Cardiac septum (tissue), 1 donor: ENCODE measurements at places on chromosomes 6 and 20. TPM values are rescaled to one million over a fixed set of nuclear protein-coding genes. Genes with fewer than 3 reads are reported as not detected.

OR2H2 gene
- total RNA-seq, result not detected

DUSP15 gene
- 3.4 TPM for total RNA-seq

EBF4 gene
- 4.8 TPM for total RNA-seq

TCP11 gene
- not detected for total RNA-seq

FNDC11 gene
- total RNA-seq, result not detected

ARFGEF3 gene
- total RNA-seq, result 9.6 TPM

NFATC2 gene
- 4.3 TPM for total RNA-seq

PHACTR3 gene
- total RNA-seq, result 0.54 TPM

CCDC170 gene
- 0.38 TPM for total RNA-seq

FILIP1 gene
- total RNA-seq, result 183 TPM

CTAGE9 gene
- not detected for total RNA-seq

ARMC2 gene
- 11.0 TPM for total RNA-seq

MLN gene
- total RNA-seq, result not detected

OR2W1 gene
- total RNA-seq, result not detected

EMILIN3 gene
- 0.51 TPM for total RNA-seq

SIGLEC1 gene
- 2.4 TPM for total RNA-seq

ADGRG6 gene
- 2.3 TPM for total RNA-seq

ZSCAN26 gene
- 13.4 TPM for total RNA-seq

EXOC2 gene
- 16.2 TPM for total RNA-seq

TRIM15 gene
- not detected for total RNA-seq

FAM209B gene
- total RNA-seq, result not detected

SLC16A10 gene
- 5.0 TPM for total RNA-seq

ZSCAN31 gene
- 7.1 TPM for total RNA-seq

C6orf163 gene
- 4.5 TPM for total RNA-seq

GGTLC1 gene
- not detected for total RNA-seq

CCN5 gene
- total RNA-seq, result 29.3 TPM

SLC22A3 gene
- total RNA-seq, result 0.54 TPM

PNLDC1 gene
- total RNA-seq, result not detected

CYP24A1 gene
- total RNA-seq, result not detected

TRIM40 gene
- not detected for total RNA-seq

SRXN1 gene
- 38.4 TPM for total RNA-seq

PDE10A gene
- total RNA-seq, result 25.1 TPM

SLC26A8 gene
- 0.13 TPM for total RNA-seq

JAG1 gene
- 42.1 TPM for total RNA-seq

OVOL2 gene
- total RNA-seq, result not detected

SUMO4 gene
- total RNA-seq, result 1.3 TPM

JPH2 gene
- total RNA-seq, result 182 TPM

C6orf52 gene
- 1.7 TPM for total RNA-seq

FKBP1C gene
- total RNA-seq, result 0.24 TPM

NKAPL gene
- 6.6 TPM for total RNA-seq
